Stimulated activated CD8-positive, alpha-beta memory T cell treated with anti-CD3 and anti-CD28 coated beads, Interleukin-4, amount 100 ng/mL, for 1 hour (primary cell): ENCODE measurements at places on chromosomes 7 and 10.

- DNase-seq, result no peak
Observed at GRCh38 chr10:12782537-12782936, 219.0 kb downstream of the CCDC3 start.

DNA sequence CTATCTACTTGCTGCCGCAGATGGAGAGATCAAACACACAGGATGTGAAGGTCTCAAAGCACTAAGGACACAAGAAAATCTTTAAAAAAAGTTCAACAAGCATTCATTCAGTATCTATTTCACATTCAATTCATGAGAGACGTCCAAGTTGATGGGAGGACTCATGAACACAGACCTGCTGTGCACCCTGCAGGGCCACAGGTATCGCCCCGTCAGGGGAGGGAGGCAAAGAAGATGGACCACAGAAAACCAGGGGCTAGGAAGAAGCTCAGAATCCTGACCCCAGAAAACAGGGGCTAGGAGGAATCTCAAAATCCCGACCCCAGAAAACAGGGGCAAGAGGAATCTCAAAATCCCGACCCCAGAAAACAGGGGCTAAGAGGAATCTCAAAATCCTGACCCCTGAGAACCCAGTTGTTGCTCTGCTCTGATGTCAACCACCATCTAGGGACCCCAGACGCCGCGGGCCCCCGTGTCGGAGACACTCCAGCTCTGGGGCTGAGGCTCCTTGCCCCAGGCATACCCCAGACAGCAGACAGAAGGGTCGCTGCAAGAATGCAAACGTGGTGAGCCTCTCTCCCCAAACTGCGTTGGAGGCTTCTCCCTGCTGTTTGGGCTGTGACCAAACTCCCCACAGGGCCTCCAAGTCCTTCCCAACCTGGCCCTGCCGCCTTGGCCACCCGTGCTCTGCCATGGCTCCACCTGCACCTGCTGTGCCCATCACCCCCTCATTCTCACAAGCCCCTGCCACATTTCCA, 197.6 kb downstream of the DIP2C start:
- no peak for DNase-seq

DNA sequence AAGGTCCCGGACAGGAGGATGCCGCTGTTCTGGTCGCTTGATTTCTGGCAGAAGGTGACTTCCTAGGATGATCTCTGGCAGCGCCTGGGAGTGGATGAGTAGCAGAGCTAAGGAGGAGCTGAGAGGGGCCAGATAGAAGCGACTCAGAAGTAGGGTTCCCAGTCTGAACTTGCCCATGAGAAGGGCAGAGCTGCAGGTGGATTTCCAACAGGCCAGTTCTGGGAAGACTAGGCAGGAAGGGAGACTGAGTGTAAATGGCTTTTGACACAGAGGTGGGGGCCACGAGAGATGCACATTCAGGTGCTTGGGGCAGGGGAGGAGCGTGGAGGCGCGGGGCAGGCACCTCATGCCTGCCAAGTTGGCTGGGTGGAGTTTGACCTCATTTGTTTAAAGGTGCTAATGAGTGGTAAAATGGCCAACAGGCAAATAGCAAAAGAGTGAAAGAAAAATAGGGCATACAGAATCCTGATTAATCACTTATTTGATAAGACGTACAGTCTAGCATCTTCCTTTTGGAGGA, 58.8 kb downstream of the SHH start:
- no peak for DNase-seq

- no peak for DNase-seq
Observed at GRCh38 chr7:149787428-149788299, 14.3 kb upstream of the ZNF467 start.

DNA sequence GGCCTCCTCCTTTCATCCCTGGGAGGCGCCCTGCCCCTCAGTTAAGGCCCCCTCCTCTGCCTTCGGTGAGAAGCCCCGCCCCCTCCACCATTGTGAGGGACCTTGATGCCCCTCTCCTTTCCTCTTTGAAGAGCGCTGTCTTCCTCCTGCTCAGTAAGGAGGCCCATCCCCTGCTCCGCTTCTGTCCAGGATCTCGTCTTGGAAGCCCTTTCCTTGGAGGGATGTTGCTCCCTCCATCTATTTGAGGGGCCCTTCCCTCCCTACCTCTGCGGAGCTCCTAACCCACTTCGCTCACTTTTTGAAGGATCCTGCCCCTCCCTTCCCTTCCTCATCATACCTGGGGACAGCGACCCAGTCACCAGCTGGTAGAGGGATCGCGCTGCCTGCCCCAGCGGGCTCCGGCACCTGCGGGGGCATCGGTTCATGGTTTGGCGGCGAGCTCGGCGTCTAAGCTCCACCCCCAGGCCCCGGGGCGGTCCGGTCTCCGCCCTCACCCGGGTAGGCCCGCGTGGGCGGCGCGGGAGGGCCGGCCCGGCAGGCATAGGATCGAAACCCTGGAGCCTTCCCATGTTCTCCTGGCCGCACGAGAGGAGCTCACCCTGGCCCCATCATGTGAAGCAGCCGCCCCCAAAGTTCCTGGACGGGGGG, 4.1 kb downstream of the KCNIP2 start:
- peak; percentile 37 for DNase-seq

DNA sequence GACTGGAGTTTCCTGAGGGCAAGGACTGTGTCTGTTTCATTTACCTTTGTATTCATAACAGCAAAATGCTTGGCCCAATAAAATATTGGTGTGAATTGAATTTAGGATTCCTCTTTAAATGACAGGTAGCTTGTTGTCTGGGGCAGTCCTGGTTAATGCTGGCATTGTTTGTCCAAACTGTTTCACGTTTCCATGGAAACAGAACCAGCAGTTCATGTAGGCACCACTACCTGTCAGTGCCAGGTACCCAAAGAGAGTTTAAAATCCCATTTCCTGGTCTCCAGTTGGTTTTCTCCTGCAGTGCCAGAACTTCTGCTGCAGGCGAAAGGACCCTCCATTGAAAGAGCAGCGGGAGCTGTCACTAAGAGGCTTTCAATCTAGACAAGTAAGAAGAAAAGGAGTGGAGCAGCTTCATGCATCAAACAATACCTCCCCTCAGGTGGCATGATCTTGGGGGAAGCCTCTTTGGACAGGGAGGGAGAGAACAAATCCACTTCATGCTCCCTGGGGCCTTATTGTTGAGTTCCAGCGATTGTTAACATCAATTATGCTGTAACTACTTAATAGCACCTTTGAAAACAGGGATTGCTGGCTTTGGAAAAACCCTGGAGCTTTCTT, 109.6 kb downstream of the KIF20B start:
- no peak for DNase-seq

DNA sequence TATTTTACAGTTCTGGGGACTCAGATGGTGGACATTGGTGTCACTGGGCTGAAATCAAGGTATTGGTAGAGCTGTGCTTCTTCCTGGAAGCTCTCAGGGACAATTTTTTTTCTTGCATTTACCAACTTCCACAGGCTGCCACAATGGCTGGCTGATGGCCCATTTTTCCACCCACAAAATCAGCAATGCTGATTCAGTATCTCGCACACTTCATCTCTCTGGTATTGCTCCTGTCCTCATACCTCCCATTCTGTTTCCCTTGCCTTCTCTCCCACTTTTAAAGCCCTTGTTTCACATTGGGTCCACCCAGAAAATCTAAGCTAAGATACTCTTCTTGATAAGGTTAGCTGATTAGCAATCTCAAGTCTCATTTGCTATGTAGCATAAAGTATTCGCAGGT, 530.9 kb upstream of the POM121L12 start:
- DNase-seq, result no peak

- no peak for DNase-seq
Observed at GRCh38 chr10:48285710-48286109, 11.2 kb upstream of the FRMPD2 start.

DNA sequence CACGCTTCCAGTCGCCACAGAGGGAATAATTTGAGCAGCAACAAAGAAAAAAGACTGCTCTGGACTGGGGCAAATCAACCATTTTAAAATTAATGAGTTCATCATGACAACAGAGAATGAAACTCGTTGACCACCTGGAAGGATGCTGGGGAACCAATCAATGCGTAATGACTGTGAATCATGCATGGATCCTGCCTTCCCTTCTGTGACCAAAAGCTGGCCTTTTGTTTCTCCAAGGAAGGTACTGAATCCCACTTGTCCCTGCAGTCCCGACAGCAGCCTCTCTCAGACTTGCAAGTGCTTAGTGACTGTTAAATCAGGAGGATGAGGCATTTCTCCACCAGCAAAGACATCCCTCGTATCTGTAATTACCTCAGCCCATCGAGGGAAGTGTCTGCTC, 68.0 kb upstream of the TNS3 start:
- no peak for DNase-seq

DNA sequence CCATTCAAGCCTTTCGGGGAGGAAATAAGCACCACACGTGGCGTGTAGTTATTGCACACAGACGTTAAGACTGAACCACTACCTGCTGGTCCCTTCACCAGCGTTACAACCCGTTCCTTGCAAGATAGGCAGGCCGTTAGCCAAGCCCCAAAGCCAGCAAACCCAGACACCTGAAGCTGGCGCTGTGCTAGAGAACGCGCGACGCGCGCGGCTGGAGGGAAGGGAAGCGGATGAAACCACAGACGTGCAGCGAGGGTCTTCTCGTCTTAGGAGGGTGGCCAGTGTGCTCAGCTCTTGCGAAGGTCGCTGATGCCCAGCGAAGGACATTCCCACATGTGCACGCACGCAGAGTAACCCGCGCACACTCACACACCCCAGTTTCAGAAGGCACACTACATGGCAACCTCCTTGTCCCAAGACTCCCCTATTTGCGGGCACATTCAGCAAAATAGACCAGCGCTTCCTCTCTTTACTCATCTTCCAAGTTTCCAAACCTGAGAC, 980 bp downstream of the TMEM26 start:
- no peak for DNase-seq

DNA sequence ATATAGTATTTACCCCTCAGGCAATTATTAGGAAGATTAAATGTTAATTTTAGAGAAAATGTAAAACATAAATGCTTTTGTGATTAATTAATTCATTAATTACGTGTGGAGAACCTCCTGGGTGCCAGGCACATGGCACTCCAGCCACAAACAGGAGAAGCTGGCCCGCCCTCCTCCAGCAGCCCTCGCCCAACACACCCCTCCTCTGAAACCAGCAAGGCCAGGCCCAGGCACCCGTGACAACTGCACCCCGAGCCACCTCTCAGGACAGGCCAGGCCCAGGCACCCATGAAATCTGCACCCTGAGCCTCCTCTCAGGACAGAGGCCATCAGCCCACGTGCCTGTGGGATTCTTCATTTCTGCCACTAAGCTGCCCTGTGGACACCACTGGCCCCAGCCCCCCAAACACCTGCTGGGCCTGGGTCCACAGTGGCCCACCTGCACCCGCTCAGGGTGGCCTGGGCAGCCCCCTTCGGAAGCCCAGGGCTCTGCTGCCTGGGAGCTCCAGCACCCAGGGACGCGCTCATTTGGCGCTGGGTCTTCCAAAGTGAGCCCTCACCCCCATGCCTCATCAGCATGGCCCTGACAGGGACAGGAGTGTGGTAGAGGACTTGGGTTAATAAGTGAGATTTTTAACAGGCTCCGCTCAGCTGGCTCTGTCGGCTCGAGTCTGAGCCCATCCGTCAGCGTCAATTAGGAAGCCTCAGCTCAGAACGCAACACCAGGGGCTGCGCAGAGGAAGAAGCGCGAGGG, 482.1 kb downstream of the DNAJB6 start:
- DNase-seq, result no peak

DNA sequence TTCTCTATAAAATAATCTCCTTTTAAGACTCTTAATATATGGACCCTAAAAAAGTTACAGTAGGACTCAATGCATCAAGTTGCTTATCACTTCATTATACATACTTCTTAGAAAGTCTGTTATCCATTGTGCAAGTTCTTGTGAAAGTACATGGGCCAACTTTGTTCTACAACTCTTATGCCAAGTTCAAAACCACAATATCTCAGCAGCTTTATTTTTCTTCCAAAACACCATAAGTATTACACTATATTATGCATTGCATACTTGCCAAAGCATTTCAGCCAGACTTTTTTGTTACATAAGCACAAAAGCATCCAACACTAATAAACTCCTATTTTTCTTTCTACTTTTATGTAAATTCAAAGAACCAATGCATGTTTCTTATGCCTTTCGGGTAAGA, 94.4 kb downstream of the AHR start:
- DNase-seq, result no peak

DNA sequence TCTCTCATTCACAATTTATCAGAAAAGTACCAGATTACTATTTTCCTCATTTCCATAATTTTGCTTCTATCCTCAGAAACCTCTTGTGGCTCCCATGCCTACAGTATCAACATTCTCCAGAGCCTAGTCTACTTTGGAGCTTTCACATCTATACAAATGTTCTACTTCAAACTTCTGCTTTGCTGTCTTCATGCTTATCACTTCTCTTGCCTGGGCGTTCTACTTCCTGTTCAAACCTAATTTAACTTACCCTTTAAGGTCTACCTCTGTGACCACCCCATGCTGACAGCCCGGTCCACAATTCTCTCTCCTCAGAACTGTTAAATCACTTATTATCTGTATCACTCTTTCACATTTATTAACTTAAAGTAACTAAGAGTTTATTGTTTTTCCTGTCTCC, 6.1 kb upstream of the PTPN12 start:
- no peak for DNase-seq

DNA sequence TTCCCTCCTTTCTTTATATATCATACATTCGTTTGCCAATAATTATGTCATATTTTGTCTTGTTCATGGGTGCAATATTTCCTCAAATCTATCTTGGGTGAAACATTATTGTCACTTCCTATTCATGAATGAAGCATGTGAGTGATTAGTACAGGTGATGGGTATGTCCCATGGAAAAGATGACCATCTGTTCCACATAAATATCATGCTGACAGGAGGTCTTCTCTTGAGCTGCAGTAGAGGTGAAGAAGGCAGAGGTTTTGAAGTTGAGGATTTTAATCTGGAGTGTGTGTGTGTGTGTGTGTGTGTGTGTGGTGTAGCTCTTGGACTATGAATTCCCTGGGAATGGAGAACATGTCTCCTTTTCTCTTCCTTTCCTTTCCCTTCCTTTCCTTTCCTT, 350.5 kb upstream of the CHRM2 start:
- DNase-seq, result no peak

- DNase-seq, result no peak
Observed at GRCh38 chr10:111247781-111248389, 171.1 kb downstream of the ADRA2A start.

- no peak for DNase-seq
Observed at GRCh38 chr7:135706858-135707569, 21.0 kb downstream of the SLC13A4 start.

DNA sequence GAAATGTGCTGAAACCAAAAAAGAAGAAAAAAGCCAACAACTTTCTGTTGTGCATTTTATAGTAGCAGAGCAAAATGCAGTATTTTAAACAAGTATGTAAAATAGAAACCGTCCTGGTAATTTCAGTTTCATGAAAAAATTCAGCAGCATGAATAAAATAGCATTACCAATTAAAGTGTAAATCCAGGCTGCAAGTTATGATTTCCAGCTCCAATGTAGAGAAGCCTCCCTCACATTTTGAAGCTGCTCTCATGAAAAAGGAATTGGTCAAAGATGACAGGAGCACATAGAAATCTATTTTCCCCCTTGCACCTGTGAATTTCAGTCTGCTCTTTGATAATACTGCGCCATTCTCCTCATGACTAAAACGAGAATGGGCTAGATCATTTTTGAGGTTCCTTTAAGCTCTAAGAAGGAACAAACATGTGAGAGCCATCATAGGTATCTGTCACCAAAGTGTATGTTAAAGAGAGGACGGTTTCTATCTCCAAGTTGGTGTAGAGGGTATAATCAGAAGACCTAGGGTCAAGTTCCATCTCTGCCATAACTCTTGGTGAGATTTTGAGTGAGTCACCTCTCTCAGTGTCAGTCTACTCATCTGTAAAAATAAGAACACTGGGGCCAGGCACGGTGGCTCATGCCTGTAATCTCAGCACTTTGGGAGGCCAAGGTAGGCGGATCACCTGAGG, 107.5 kb downstream of the MTPAP start:
- no peak for DNase-seq
